D721Med (cell line): ENCODE measurements at places on chromosomes 4 and X.

GRCh38 chr4:94968493-94968892 lies 210.7 kb downstream of the BMPR1B start:
- no peak for DNase-seq

DNA sequence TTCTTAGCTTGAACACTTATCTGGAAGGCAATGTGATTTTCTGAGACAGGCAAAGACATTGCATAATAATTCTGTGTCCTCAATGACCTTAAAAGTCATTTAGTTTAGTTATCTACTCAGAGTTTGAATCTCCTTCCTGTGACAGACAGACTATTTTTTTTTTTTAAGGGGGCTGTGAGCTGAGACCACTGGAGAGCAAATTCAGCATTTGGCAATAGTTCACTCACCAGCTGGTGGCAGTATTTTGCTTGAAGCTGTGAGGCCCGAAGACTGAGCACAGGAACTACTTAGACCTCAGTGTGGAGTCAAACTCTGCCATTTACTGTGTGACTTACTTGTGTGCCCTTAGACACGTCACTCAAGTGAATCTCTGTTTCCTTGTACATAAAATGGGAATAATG lies 22.9 kb upstream of the CPE start:
- no peak for DNase-seq

GRCh38 chrX:77572322-77572721 lies 125.1 kb downstream of the FGF16 start:
- no peak for DNase-seq

DNA sequence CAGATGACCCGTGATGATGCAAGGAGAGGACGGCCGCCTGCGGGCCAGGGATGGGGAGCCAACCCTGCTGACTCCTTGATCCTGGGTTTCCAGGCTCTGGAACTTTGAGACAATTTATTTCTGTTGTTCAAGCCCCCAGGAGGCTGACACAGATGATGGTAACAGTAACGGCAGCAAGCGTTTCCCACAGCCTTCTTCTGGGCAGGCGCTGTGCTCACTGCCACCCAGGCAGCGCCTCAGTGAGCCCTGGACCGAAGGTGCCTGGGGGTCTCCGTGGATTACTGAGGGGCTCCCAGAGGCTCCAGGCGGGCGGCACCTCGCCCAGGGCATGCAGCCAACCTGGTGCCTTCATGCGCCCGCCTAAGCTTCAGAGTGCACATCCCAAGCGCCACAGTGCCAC lies 103.9 kb upstream of the AFAP1 start:
- no peak for DNase-seq

GRCh38 chr4:149897783-149898182 lies 82.1 kb upstream of the IQCM start:
- no peak for DNase-seq

- DNase-seq, result no peak
Observed at GRCh38 chrX:119036107-119037029, 36.4 kb upstream of the CT47C1 start.

DNA sequence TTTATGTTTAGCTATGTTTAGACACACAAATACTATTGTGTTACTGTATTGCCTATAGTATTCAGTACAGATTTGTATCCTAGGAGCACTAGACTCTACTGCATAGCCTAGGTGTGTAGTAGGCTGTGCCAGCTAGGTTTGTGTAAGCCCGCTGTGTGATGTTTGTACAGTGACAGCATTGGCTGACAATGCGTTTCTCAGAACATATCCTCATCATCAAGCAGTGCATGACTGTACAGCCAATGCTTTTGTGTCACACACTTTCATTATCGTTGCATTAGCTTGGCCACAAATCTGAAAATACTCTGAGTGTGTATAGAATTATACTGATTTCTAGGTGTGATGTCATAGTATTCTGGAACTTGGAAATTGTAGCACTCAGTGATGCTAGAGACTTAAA lies 63.4 kb downstream of the CLDN34 start:
- DNase-seq, result no peak

DNA sequence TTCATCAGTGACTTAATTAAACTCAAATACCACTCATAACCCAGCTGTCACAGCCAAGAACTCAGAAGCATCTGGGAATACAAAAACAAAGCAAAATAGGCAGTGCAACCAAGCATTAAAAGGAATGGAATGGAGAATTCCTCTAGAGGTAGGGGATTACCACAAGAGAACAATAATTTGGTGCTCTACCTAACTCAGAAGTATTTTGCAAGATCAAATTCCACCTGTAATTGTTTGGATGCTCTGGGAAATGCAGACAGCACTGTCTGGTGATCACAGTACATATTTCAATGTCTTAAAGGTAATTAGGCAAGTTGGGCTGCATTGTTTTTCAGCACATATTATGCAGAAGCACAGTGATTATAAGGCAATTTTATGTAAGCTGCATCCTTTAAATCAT lies 547.5 kb downstream of the TRAM1L1 start:
- DNase-seq, result no peak

GRCh38 chr4:664713-665231 lies 9.3 kb downstream of the ATP5ME start:
- DNase-seq, result no peak
